ENCODE measurements at places on chromosomes 1 and 21.

- no peak for DNase-seq
Measured at GRCh38 chr1:165162671-165163241, 193.8 kb downstream of the LMX1A start.

DNA sequence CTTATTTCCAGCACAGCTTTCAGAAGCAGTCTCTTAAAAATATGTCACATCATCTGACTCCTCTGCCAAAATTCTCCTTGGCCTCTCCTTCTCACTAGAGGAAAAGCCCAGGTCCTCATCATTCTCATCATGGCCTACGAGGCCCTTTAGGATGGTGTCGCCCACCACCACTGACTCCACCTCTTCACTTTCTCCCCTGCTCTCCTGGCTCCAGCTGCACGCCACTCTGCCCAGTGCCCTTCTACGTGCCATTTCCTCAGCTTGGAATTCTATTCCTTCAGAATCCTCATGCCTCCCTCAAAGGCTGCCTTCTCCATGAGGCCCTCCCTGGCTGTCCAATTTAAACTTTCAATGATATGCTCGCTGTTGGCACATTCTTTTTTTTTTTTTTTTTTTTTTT lies 25.3 kb upstream of the BTG2 start:
- DNase-seq = no peak

DNA sequence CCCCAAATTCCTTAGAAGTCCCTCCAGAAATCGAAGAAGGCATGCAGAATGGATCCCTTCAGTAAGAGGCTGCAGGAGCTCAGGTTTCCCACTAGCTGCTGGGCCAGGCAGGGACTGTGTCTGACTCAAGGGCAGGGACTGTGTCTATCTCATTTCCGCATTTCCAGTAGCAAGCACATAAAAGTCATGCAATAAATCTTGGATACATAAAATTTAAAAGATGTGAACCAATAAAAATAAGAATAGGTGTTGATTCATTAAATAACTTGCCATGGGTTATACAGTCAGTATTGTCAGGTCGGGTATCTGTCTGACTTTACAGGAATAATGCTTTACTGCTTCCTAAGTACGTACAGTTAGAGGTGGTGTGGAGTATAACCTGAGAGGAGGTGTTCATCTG lies 15.2 kb downstream of the PM20D1 start:
- no peak for DNase-seq

DNA sequence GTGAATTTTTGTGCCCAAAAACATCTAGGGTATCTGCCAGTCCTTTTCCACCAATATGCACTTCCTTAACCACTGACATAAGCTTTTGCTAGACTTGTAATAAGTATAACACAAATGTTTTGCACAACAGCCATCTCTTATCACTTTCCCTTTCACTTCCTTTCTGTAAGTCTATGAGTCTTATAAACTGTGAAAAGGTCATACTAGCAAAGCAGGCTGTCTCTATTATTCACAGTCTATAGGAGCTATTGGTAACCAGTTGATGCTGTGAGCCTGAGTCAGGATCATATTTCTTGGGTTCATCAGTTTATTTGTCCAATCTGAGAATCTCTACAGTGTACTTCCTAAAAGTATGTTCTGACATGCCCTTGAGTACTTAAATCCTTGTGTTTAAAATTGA lies 172.6 kb downstream of the CHRM3 start:
- DNase-seq = no peak

DNA sequence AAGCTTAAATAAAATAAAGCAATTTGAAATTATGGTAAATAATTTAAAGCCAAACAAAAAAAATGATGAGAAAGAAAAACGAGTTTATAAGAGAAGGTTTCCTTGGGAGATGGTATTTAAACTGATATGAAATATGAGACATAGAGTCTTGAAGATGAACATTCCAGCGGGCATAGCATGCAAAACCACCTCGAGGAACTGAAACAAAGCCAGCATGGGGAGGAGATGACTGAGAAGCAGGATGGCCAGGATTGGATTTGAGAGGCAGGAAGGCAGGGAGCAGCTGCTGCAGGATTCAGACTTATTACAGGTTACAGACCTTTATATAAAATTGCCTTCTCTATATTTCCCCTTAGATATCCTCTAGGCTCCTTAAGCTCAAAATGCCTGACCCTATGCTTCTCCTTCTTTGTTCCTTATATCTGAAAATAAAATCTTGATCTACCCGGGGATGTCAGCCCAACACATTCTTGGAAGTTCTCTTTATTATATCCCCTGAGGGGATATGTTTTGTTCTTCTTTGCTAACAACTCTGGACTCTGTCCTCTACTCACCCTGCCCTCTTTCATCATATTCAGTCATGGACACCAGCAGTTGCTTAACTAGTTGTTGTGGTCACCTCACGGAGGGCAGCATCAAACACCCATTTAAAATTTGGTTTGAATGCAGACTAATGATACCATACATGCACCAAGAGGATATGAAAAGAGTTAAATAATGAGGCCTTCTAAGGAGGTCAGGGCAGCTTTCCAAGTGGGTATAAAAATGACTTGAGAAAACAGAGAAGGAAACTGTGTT lies 719.1 kb upstream of the B3GALT2 start:
- no peak for DNase-seq

DNA sequence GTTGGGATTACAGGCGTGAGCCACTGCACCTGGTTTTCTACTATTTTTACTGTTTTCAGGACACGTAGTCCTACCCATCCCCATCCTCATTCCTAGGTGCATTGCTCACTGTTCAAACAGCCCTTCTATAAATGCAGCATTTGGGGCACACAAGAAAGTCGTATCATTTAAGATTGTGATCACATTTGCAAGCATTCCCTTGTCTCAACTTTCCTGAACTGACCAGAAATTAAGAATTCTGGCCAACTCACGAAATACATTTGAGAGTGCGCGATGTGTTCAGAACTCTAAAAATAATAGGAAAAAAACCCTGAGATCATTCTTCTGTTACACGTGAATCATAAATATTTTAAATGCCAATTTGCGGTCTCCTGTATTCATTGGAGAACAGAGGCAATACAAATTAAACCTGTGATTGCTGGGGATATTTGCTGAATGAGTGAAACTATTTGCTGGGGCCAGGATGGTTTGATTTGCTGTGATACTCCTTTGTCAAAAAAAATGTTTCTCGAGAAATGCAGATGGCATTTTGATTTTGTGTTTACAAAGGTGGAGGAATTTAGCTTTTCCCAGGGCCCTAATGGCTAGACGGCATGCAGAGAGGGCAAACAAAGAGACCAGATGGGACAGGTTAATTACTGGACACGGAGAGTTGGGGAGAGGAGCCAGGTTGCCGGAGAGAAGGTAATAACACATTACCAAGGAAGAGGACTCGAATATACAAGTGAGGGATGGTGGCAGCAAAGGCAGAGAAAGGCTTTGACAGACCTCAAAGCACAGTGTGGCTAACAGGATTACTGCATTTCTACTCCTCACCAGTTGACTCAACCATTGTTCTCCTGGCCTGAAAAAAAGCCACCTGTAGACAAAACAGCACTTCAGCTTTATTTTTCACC lies 38.4 kb downstream of the STPG1 start:
- no peak for DNase-seq

DNA sequence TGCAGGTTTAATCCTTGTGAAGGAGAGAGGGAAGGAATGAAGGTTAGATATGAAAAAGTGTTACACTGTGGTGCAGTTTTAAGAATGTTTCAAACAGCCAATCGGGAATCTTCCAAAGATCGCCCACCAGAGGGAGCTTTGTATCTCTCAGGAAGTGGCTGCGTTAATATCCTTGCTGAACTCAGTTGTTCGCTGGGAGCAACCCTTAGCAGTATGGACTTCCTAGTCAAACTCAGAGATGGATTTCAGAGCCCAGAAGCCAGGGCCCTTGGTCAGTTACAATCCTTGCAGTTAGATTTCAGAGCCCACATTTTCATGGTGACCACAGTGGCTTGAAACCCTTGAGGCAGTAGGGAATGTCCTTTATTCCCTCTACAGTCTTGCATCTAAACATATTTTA lies 136.2 kb downstream of the NTNG1 start:
- no peak for DNase-seq

DNA sequence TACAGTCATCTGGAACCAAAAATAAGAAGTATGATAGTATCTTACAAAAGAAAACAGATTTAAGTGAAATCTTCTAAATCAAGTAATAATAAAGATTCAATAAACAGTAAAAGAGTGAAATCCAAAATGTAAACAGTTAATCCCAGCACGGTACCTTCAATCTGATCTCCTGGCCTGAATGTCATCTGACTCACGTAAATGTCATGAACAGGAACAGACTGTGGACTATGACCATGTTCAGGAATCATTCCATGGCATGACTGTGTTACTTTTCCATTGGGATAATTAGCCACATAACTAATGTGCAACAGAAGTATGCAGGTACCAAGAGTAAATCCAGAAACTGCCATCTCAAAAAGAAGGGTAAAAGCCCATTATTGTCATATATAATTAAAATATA lies 18.0 kb downstream of the FRRS1 start:
- no peak for DNase-seq

GRCh38 chr1:42552636-42553035 lies 89.5 kb downstream of the CCDC30 start:
- no peak for DNase-seq

DNA sequence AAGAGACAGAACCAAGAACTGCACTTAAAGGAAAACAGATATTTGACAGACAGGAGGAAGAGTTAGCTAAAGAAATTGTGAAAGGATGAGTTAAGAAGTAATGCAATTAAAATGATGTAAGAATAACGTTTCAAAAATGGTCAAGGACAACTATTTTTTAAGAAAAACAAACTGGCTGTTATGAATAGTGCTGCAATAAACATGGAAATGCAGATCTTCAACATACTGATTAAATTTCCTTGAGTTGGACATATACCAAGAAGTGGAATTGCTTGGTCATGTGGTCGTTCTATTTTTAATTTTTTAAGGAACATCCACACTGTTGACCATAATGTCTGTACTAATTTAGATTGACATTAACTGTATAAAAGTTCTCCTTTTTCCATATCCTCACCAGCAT lies 23.1 kb upstream of the PHTF1 start:
- no peak for DNase-seq

GRCh38 chr1:94743862-94744261 lies 76.3 kb upstream of the SLC44A3 start:
- no peak for DNase-seq
